Psoas muscle (tissue), 8 donors: ENCODE measurements at places on chromosomes 12 and 14.
A peak's percentile ranks its signal among the peaks of the same experiment; 100 is the strongest.

DNA sequence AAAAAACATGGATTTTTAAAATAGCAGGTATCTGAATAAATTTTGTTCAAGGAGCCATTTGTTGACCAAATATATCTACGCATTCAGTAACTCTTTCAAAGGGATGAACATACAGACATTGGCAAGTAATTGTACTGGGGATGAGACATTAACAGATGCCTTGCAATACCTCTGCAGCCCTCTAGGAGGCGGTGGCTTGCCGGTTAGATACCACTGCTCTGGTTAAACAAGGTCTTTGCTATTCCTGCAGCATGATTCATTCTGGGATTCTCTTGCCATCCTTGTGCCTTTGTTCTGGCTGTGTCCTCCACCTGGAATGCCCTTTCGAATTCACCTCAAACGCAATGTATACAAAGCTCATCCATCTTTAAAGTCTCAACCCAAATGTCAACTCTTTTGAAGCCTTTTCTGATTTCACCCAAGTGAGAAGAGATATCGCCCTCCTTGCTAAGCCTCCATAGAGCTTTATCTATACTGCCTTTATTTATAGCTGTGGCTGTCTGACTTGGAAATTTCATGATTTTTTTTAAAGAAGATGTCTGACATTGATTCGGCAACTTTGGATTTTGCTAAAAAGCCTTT, 131.0 kb upstream of the SRRM4 start:
- no peak overlapping the region for H3K27ac ChIP-seq
- DNase-seq = no peak
- H3K4me1 ChIP-seq = no peaks in the 10 kb centered on the region
- no peak overlapping the region for H3K4me3 ChIP-seq

DNA sequence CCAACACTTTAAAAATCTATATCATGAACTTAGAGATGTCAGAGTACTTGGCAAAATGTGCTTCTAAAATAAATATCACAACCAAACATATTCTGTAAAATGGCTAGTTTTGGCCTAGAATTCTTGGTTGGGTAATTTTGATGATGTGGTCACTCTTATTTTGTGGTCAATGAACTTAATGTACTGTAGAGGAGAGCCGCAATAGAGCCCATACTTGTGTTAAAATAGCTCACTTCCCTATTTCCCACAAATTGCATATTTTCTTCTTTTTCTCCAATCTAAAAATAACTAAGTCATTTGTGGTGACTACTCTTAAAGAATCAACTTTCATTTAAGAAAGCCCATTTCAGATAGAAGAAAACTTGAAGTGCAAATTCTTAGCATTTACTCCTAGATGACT, 619.4 kb downstream of the CCER1 start:
- H3K27me3 ChIP-seq = no peaks in the 10 kb centered on the region
- DNase-seq = no peak
- H3K36me3 ChIP-seq = no peaks in the 10 kb centered on the region
- no peak overlapping the region for H3K4me3 ChIP-seq

- no peaks in the 10 kb centered on the region for H3K4me1 ChIP-seq
- H3K36me3 ChIP-seq = no peaks in the 10 kb centered on the region
- DNase-seq = no peak
Measured at GRCh38 chr12:108403952-108404351, 64.8 kb upstream of the CMKLR1 start.

- H3K4me1 ChIP-seq = no peaks in the 10 kb centered on the region
- H3K4me3 ChIP-seq = no peak overlapping the region
- H3K27me3 ChIP-seq = no peaks in the 10 kb centered on the region
Measured at GRCh38 chr14:36294543-36294942, 25.9 kb downstream of the MBIP start.

- no peak overlapping the region for H3K27ac ChIP-seq
- DNase-seq = no peak
- no peaks in the 10 kb centered on the region for H3K36me3 ChIP-seq
- H3K4me3 ChIP-seq = no peak overlapping the region
Measured at GRCh38 chr12:75883241-75883640, 148.3 kb downstream of the PHLDA1 start.

DNA sequence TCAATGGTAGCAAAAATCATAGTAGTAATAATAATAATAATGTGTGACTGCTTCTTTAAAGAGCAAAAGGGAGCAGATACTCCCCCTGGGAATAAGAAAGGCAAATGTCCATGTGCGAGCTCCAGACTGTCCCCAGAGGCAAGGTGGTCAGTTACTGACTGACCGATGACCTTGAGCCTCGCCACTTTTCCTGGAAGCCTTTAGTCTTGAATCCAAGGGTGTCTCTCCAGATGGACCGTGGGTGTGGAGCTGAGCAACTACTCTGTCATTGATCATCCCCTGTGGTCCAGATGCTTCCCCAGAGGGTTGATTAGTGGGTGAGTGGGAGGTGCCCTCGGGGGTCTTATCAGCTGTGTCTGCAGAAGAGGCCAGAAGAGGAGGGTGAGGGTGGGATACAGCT, 418.5 kb upstream of the TBX3 start:
- H3K4me1 ChIP-seq = no peaks in the 10 kb centered on the region
- peak; percentile 13 for DNase-seq
- H3K4me3 ChIP-seq = no peak overlapping the region
- no peaks in the 10 kb centered on the region for H3K27me3 ChIP-seq
- H3K36me3 ChIP-seq = no peaks in the 10 kb centered on the region
- H3K27ac ChIP-seq = no peak overlapping the region
